Thyroid gland (tissue), 4 donors: ENCODE measurements at places on chromosomes 6 and 20.

GRCh38 chr6:30097902-30098768 lies 14.8 kb downstream of the TRIM31 start:
- no peak for DNase-seq

DNA sequence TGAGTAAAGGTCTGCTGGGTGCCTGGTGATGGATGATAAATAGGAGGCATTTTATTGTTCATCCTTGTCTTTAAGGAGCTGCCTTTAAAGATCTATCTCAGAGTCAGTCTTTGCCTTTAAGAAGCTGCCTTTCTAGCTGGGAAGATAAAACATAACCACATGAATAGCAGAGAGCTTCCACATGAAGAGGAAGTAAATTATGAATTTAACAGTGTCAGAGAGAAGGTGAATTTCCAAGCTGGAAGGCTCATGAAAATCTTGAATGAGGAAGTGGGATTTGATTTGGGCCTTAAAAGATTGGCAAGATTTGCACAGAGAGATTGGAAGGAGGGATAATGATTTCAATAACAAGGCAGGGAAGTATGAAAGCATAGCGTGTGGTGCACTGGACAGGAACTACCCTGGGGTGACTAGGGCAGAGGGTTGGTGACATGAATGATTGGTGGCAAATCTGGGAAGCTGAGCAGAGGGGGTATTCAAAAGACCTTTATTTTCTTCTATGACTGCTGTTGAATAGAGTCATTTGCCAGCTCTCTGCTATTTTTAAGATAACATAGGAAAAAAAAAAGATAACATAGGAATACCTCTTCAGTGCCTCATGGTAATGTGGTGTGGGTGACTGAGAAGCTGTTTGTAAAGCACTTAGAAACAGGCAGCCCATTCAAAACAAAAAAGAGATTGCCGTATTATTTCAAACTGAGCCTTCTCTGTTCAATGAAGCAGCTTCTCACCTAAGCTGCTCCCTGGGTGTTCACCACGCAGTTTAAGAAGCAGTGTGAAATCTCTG lies 591.6 kb downstream of the PKHD1 start:
- no peak for DNase-seq

DNA sequence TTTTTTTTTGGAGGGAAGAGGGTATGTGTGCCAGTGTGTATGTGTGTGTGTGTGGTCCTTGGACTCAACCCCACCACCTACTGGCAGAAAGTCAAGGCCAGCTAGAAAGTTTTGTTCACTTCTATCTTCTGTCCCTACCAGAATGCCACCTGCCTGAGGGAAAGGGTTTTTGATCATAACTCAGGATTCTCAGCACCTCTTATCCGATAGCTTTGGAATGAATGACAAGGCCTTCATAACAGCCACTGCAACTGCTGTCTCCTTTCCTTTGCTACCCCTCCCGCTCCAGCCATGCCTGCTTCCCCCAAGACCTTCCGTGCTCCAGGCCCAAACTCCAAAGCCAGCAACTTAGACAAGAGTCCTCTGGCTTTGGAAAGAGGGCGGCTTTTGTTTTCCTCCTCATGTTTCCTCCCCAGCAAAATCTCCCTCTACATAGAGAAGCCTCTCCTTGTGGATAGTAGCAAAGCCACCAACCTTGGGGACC lies 18.7 kb downstream of the BTN3A1 start:
- DNase-seq: peak; percentile 32

DNA sequence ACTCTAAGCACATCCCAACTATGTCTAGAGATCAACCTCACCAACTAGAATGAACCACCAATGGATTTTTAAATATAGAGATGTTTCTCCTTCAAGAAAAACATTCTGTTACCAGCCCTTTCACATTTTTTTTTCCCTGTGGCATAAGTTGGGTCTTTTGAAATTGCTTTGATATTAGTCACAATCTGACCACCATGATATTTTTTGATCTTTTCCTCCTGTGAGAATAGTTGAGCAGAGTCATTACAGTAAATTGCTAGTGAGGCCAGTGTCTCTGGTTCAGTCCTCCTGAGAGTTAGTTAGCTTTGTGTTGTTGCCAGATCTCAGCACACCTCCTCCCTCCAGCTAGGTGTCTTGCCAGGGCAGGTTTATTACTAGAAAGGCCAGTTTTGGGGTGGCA lies 79.7 kb upstream of the MYLIP start:
- DNase-seq: no peak

GRCh38 chr20:49766979-49767521 lies 45.6 kb upstream of the SLC9A8 start:
- DNase-seq: no peak

- no peak for DNase-seq
Measured at GRCh38 chr20:59779656-59780380, 153.6 kb downstream of the SYCP2 start.

- DNase-seq: no peak
Measured at GRCh38 chr6:148869585-148869984, 122.8 kb downstream of the UST start.

- no peak for DNase-seq
Measured at GRCh38 chr6:142241061-142241460, 60.7 kb upstream of the ADGRG6 start.

GRCh38 chr6:156689656-156690055 lies 87.5 kb upstream of the ARID1B start:
- DNase-seq: no peak

DNA sequence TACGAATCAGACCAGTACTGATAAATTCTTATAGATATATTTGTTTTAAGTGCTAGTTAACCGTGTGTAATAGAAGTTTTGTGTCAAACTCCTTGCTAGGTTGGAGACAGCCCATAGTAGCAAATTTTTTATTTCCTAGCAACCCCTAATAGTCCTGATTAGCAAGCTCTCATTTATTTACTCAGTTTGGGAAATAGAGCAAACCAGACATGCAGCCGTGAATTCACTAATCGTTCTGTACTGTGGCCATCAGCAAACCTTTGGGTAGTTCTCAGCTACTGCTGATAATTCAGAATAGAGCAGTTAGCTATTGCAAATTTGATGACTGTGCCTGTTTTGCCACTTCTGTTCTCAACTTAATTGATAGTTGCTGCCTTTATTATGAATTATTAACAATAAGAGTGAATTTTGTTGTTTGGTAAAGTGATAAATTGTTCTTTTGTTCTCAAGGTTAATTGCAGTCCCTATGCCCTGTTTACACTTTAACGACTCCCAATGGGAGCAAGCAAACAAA lies 215.8 kb downstream of the GRM1 start:
- no peak for DNase-seq

GRCh38 chr20:41226426-41226825 lies 89.1 kb downstream of the PLCG1 start:
- DNase-seq: no peak

DNA sequence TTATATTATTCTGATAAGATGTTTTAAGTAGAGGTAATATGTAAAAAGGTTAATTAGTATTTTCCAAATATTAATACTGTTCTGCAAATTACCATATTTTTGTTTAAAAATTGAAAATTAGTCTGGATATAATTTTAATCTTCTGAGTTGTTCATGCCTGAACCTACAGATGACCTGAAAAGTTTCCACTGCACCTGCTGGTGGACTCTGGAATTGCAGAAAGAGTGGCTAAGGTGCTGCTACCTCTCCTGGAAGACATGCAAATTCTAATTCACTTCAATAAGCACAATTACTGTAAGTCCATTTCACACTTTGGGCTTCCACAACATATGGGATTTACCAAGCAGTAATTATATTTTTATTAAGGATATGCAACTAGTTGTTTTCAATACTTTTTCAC lies 77.7 kb upstream of the OLIG3 start:
- DNase-seq: peak; percentile 42
